ENCODE measurements at places on chromosomes 13 and 19.

DNA sequence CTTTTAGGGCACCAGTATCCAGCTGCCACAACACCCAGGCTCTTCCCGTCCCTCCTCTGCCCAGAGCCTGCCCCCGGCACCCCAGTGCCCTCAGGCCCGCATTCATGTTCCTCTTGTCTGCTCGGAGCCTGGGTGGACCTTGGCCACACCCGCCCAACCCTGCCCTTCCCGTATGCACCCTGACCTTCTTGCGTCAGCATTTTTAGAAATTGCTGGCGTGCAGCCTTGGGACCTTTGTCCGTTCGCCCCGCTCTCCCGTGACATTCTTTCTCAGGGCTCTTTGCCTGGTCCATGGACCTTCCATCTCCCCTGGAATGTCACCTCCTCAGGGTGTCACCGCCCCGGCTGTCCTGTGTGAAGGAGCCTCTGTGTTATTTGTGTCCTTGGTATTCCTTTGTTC lies 7.6 kb downstream of the NUCB1 start:
- DNase-seq = no peak

DNA sequence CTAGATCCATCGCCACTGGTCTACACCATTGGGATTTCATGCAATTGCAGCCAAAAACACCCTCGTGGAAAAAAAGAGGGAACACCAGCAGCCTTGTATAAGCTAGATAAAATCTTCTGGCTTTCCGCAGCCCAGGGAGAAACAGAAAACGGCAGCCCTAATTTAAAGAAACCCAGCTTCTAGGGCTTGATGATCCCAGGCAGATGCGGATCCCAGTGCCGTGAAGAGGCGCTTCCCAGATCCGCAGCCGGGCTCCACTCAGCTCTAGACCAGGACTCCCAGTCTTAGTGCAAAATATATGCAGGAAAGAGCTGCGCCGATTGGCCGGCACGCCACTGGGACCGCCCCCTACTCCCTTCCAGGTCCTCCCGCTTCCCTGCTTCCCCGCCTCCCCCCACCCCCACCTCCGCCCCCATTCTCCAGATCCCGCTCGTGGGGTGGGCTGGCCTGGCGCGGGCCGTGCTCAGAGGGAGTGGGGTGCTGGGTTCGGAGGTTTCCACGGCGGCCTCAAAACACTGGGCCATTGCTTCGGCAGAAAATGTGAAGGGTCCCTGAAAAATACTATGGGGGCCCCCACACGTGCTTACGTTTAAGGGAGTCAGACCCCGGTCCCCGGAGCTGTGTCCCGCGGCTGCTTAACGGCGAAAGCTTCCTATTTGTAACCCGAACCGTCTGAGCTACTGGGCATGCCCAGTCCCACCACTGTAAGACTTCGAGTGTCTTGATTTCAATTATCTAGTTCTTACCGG lies 63.1 kb downstream of the SERP2 start:
- DNase-seq = peak; percentile 94

DNA sequence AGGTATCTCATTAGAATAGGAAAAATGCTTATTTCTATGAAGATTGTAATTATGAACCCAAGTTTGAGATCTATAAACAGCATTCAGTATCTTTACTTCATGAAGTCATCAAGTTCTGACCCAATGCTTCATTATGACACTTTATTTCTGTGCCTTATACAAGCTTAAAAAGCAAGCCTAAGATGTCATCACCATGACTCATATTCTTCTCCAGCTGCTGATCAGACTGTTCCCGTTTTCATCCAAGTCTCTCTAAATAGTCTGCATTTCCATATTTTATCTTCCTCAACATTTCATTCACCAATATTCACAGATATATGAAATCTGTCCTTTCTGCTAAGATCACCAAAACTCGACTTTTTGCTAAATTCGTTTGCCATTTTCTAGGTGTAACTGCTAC lies 1247.2 kb upstream of the PRR20A start:
- DNase-seq = no peak

DNA sequence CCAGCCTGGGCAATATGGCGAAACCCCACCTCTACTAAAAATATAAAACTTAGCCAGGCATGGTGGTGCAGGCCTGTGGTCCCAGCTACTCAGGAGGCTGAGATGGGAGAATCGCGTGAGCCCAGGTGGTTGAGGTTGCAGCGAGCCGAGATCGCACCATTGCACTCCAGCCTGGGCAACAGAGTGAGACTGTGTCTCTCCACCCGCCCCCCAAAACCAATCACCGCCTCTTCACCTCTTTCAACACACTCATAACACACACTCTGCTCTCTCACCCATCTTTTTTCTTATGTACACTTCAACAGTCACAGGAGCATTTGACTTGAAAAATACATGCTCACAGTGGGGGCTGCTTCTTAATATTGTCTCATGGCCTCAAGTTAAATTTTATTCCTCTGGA lies 76.8 kb downstream of the ESD start:
- DNase-seq = no peak

GRCh38 chr19:35357867-35358573 lies at the start of gene FFAR3:
Gene FFAR3, plus strand, starts transcription at chr19:35358460. Its CDS starts 431 bp downstream, at chr19:35358891.
- DNase-seq = no peak

GRCh38 chr13:113405481-113406300 lies 41.8 kb upstream of the GRTP1 start:
- peak; percentile 76 for DNase-seq

DNA sequence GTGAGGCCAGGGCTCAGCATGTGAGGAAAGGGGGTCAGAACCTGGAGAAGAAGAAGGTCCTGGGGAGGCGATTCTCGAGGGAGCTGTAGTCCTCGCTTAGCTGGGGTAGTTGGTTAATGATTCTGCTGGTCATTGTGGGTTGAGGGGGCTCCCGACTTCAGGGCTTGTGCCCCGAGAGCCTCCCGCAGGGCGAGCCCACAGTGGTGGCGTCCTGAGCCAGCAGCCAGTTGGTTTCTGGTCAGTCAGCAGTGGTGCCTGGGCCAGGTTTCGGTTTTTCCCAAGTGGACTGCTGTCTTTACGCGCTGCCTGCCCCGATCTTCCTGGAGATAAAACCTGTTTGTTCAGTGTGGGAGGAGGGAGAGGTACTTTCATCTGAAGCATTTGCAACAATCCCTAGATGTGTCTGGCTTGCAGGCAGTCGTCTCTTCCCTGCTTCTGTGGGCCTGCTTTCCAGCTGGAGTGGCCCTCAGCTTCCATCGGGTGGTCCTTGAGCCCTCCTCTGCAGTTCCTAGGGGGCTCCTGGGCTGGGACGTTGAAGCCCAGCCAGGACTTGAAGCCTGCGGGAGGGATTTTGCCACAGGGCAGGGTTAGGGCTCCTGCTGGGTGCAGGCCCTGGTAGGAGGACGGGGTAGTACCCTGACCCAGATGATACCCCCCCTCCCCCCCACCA lies 3.2 kb downstream of the PTBP1 start:
- no peak for DNase-seq

- DNase-seq = no peak
These were observed at the start of gene TEAD2 for GRCh38 chr19:49362048-49362928. Gene TEAD2, minus strand, starts transcription at chr19:49362416. Its CDS starts 2,341 bp downstream, at chr19:49360075.
